Stimulated activated CD8-positive, alpha-beta memory T cell treated with anti-CD3 and anti-CD28 coated beads, Interleukin-15, amount 100 ng/mL, for 24 hours (primary cell): ENCODE measurements at places on chromosomes 3 and 15.

DNA sequence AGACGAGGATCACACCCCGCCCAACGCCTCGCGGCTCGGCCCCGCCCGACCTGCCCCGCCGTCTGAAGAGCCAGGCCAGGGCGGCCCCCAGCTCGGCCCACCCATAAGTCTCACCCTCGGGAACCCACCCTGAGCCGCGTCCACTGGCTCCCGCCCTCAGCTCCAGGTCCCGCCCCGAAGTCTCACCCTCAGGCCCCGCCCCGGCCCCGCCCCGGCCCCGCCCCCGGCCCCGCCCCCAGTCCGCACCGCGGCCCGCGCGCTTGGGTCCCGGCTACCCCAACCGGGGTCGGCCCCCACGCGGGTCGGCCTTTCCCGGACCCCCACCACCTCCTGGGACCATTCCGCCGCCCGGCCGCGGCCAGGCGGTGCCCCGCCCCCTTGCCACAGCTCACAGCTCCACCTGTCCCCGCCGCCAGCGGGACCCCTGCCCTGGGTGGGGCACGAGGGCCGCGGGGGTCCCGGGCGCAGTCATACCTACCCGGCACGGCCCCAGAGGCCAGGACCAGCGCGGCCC, 489 bp downstream of the CSPG5 start:
- no peak for DNase-seq

GRCh38 chr3:59517388-59517787, 467.6 kb upstream of the CFAP20DC start:
- no peak for DNase-seq

GRCh38 chr15:99412082-99412481, 153.7 kb upstream of the MEF2A start:
- no peak for DNase-seq

- DNase-seq, result no peak
Measured at GRCh38 chr3:9600597-9600996, 47.0 kb upstream of the LHFPL4 start.

DNA sequence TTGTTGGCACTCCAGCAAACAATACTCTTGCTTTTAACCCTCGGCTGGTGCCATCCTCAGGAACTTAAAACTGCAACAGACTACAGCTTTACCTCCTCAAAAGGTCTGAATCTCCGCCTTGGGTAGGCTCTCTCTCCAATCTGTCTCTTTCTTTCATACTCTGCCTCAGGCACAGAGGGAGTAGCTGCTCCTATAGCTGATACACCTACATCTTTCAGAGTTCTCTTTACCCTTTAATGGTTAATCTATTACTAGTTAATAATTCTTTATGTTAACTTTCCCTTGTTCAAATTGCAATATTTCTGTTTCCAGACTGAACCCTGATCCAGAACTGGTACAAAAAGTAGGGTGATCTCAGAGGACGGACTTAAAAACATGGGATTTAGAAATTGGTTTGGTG, 66.2 kb downstream of the MAP4 start:
- DNase-seq, result no peak

DNA sequence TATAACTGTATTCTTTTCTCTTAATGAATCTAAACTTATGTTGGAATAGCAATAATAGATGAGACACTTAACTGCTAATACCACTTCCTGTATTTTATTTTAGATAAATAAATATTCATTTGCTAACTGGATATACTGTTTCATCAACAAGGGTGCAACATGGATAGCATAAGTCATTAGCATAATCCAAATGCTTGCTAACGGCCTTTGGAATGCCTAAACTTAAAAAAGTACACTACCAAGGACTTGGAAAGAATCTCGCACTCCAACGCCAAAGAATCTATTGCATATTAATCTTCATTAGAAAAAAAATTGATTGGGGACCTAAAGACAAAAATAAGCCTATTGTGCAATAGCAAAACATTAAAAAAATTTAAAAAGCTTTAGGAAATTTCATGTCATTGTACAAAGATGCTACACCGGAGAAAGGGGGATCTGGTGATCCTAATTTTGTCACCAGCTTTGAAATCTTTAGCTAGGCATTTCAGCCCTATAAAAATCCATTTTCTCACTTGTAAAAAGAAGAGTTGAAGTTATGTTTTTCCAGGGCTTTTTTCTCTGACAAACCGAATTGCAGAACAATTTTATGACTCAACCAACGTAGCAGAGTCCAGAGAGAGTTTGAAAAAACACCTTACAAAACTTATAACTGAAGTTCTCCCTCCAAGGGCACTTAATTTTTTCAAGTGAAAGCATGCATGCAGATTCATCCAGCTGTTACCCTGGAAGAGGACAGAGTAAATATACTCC, 4.1 kb downstream of the VGLL3 start:
- DNase-seq, result no peak

DNA sequence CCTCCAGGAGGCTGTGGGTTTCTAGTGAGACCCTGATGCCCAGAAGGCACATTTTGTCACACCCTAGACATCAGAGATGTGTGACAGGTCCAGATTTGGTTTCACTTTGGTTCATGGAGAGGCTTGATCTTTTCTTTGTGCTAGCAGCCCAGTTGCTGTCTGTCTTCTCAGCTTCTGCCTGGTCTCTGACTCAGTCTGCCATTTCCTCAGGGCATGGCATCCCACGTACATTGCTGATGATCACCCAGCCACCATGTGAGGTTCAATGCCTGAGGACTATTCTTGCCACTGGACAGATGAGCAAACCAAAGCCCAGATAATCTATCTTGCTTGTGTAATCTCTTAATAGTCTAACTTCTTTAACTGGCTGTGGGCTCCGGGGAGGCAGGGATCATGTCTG, 144.9 kb upstream of the MRPS22 start:
- DNase-seq, result no peak

- no peak for DNase-seq
Measured at GRCh38 chr3:94225148-94225865, 162.4 kb downstream of the NSUN3 start.

GRCh38 chr15:71304681-71305080, 189.4 kb downstream of the THSD4 start:
- no peak for DNase-seq

- DNase-seq, result no peak
Measured at GRCh38 chr3:158267015-158267414, 157.1 kb downstream of the RSRC1 start.

DNA sequence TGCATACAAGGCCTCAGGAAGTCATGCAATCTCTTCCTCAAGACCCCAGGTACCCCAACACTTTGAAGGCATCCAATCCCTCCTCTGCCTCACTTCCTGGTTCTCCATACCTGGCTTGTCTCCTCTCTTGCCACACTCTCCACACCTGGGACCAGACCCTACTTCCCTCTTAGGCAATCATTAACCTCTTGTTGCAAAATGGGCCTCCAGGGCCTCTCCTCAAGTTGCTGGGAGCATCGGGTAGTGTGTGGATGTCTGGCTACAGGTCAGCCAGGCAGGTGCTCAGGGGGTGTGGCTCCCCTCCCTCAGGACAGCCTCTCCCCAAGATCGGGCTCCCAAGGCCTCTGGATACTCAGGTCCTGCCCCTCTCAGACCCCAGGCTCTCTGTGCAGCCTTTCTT, 8.6 kb downstream of the PLA2G4E start:
- DNase-seq, result no peak

- DNase-seq, result no peak
Measured at GRCh38 chr3:172044833-172045585, 5.6 kb downstream of the FNDC3B start.

DNA sequence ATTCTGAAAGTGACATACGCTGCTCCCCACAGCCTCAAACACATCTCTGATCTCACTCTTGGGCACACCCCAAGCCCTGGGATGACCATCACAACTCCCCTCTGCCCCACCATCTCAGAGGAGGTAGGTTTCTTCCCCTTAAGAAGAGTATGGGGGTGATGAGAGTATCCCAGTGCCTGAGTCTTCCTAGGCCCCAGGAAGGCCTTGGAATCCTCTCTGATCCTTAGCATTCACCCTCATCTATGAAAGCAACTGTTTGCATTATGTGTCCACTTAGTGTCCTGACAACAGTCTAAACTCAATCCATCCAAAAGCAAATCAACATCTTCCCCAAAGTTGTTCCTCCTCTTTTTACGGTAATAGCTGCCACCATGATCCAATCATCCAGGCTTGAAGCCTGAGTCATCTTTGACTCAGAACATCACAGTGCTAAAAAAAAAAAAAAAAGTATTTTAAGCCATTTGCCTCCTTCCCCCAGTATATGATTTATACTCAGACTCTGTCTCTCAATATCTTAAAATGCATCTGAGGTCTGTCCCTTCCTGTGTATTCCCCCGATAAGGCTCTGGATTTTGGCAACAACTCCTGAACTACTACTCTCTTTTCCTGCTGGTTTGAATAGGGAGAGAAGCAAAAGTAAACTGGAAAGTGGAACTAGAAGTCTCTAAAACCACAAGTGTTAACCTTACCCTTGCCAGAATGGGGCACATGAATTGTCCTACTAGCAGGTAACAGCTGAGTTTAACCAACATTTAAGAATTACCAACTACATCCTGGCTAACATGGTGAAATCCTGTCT, 22.5 kb downstream of the POPDC2 start:
- DNase-seq, result no peak

- DNase-seq, result no peak
Measured at GRCh38 chr3:172799246-172799645, 48.7 kb downstream of the ECT2 start.

GRCh38 chr3:100590114-100590839, 19.1 kb upstream of the ADGRG7 start:
- no peak for DNase-seq

DNA sequence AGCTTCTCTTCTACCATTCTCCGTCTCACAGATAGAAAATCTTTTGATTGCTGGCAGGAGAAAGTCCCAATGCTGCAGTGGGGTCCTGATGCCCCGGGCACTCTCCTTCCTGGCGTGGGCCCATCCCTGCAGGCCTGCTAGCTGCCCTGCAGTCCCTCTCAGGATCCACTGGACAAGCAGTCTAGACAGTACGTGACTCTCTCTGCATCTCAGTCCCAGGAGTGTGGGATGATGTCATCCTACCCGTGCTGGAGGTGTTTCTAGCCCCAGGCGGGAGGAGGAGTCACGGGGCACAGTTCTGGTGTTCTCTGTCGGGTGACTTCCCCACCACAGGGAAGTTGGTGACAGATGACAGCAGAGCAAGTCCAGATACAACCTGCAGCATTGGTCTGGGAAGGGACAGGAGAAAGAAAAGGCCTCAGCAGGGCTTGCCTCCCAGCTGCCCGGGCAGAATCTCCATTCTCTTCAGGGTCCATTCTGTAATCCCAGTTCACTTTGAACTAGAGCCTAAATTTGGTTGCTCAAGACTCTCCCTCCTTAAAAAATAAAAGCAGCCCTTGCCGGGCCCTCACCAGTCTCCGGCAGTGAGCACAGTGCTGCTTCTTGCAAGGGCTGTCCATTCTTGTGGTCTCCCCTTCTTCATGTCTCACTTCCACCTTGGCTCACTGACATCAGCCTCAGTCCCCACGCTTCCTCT, 30.6 kb downstream of the SLC28A1 start:
- no peak for DNase-seq

- DNase-seq, result no peak
Measured at GRCh38 chr3:72041511-72041910, 256.6 kb upstream of the PROK2 start.

- DNase-seq, result no peak
Measured at GRCh38 chr15:73922186-73923151, 3.8 kb upstream of the LOXL1 start.

DNA sequence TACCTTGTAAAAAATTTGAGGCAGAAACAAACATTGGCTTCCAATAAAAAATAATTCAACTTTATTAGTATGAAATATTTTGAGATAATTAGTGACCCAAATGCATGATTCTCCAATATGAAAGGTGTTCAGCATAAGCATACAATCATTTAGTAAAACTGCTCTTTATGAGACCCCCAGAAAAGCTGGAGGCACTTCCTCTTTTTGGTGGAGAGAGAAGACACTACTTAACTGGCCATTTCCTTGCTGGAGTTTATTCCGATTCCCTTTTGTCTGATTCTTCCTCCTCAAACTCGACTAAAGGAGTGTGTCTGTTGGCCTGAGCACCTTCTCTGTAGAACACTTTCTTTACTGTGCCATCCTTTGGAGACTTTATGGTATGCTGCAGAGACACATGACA, 34.8 kb upstream of the DCUN1D1 start:
- no peak for DNase-seq

DNA sequence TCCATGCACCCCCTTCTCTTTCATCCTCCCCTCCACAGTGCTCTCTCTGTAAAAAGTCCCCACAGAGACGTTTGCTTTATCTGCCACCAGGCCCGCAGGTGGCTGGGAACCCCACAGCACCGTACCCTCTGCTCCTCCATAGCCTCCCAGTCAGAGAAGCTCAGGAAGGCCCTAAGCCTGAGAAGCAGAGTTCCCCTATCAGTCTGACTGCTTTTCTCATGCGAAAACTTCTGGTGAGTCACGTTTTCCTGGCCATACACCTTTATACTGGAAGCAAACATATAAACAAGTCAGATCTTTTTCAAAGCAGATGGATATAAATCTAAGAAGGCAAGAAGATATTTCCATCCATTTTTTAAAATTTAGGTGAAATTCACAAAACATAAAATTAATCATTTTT, 51.5 kb upstream of the MEF2A start:
- DNase-seq, result no peak

- no peak for DNase-seq
Measured at GRCh38 chr3:121324320-121324719, 221.5 kb downstream of the POLQ start.

- no peak for DNase-seq
Measured at GRCh38 chr15:99495430-99496301, 70.1 kb upstream of the MEF2A start.

GRCh38 chr3:29697989-29698388, 417.1 kb downstream of the RBMS3 start:
- no peak for DNase-seq

DNA sequence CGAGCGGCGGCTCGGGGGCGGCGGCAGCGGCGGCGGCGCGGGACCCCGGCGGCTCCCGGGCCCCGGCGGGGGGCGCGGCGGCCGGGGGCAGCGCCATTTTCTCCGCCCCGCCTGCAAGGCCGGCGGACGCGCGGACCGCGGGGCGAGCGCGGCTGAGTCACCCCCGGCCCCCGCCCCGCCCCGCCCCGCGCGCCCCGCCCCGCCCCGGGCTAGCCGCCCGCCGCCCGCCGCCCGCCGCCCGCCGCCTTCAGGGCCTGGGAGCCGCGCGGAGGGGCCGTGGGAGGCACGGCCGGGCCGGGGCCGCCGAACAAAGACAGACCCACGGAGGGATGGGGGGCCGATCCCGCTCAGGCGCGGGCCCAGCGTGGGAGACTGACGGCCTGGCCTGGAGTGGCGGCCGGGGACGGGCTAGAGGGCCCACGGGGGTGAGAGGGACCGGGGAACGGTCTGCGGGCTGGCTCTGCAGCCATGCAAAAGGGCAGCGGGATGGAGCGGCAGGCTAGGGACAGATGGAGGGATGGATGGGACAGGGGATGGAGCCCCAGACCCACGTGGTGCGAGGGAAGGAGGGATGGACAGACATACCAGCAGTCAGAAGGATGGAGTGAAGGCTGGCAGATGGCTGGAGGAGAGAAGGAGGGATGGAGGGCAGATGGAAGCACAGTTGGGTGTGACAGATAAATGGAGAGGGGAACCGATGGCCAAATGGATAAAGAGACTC, at the start of gene EIF4E3:
EIF4E3 (minus strand) TSS at position 132 of the 721 bp plus-strand sequence; CDS start at position 97, 35 bp downstream.
- DNase-seq, result no peak

GRCh38 chr3:130711565-130712324, 34.9 kb downstream of the PIK3R4 start:
- no peak for DNase-seq

GRCh38 chr15:94327356-94327936, 96.1 kb downstream of the MCTP2 start:
- no peak for DNase-seq

GRCh38 chr3:57756528-57757401, 656 bp downstream of the SLMAP start:
- no peak for DNase-seq

GRCh38 chr15:43376017-43376705, 5.3 kb downstream of the TUBGCP4 start:
- DNase-seq, result no peak
